ENCODE measurements at places on chromosomes 7 and 10.

- DNase-seq = no peak
Observed at GRCh38 chr10:6204063-6204340, 1.3 kb downstream of the PFKFB3 start.

- no peak for DNase-seq
Observed at GRCh38 chr10:6033954-6034353, 28.2 kb downstream of the IL2RA start.

DNA sequence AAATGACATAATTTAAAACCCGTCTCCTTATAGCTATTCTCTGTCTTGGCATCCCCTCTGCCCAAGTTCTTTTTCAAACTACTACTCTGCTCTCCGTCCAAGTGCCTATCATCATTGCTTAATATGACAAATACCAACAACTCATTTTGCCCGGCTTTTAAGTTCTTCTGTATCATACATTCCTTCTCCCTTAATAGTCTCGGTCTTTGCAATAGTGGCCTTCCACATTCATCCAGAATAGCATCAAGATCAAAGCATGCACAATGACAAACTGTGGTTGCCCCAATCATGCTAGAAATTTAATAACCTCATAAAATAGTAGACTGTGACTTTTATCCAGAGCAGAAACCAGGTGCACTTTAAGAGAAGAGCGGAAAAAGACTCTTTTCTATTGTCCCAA is 198.9 kb downstream of the ETV1 start:
- DNase-seq = no peak

- DNase-seq = no peak
Observed at GRCh38 chr7:140571538-140572122, 69.0 kb downstream of the DENND2A start.

GRCh38 chr7:153934048-153934447 is 118.2 kb upstream of the DPP6 start:
- DNase-seq = no peak
